ENCODE measurements at places on chromosomes 12 and 14.

- no peak for DNase-seq
Measured at GRCh38 chr14:57160333-57160732, 108.4 kb downstream of the EXOC5 start.

DNA sequence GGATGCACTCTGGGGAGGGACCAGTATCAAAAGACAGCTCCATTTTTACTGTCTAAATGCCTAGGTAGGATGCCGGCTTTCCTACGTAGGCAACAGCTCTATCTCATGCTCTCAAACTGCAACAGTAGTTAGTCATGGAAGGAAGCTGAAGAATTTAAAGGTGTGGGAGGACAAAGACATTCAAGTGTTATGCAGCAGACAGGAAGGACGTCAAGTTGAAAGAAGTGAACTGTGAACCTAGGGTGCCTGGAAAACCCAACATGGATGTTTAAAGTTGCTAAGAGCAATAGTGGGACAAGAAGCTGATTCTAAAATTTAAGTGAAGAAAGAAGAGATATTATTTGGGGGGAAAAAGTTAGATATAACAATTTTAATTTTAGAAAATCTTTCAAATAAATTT lies 5.9 kb downstream of the SEC23A start:
- no peak for DNase-seq

GRCh38 chr14:71399057-71399487 lies 491.8 kb downstream of the PCNX1 start:
- no peak for DNase-seq

- DNase-seq, result no peak
Measured at GRCh38 chr12:69929125-69929524, 104.1 kb downstream of the MYRFL start.

DNA sequence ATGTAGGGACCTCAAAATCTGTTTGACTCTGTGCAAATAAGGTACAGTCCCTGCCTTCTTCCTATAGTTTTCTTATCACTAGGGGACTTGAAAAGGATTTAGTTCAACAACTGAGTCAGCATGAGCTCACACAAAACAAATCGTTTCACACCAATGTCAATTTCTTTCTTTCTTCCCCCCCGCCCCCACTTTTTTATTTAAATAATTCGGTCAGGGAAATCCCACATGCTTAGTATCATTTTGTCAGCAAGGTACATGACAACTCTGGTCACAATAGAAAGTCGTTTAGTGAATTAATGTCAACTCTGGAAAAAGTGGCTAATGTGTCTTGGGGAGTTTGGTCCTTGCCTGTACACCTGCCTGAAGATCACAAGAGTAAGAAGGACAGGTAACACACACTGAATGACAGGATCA lies 232.2 kb upstream of the PLEKHG7 start:
- DNase-seq, result peak; percentile 53

DNA sequence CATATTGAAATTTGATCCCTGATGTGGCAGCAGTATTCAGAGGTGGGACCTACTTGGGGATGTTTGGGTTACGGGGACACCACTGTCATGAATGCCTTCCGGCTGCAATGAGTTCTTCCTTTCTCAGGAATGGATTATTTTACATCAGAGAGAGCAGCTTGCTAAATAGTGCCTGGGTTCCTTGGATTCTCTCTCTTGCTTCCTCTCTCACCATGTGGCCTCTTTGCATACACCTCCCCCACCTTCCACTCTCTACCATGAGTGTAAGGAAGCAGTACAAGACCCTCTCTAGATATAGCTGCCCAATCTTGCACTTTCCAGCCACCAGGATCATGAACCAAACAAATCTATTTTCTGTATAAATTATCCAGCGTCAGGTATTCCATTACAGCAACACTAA lies 15.4 kb upstream of the SCAF11 start:
- no peak for DNase-seq

GRCh38 chr12:45411626-45412025 lies 195.7 kb downstream of the ANO6 start:
- no peak for DNase-seq

- DNase-seq, result no peak
Measured at GRCh38 chr12:19572920-19573558, 133.7 kb downstream of the AEBP2 start.

- DNase-seq, result no peak
Measured at GRCh38 chr14:49637534-49638078, 2.6 kb upstream of the DNAAF2 start.

- peak; percentile 13 for DNase-seq
Measured at GRCh38 chr14:75568791-75569190, 9.6 kb upstream of the FLVCR2 start.
